ENCODE measurements at places on chromosomes 6 and 20.

DNA sequence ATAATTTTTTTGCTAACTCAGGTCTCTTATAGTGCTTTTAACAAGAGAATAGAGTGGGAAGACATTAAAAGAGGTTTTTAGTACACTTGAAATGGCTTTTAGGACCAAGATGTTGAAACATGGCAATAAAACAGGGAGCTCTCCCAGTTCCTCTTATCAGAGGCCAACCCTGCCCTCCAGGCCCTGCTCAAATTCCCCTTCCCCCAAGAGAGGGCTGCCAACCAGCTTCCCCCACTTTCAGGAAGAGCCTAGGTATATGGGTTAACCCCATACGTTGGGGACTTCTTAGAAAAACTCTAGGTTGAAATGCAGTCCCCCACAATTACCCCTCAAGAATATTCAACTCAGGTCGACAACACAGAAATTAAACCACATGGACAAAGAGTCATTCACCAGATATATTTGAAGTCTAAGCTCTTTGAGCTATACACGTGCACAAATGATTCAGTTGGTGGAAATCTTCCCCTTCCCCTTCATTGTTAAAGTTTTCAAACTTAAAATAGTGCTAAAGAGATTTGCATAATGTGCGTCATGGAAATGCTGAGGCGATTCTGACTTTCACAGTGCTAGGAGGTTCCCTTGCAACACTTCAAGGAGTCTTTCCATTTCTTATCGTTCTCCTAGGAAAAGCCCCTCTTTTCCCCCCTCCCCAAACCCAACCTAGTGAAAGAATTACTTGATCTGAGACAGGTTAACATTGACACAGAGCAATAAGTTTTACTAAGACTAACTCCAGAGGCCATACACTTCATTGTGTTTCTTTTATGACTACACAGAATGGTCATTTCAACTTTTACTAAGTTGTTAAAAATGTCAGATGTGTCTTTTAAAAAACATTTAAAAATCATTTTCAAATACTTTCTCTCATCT is 49.8 kb upstream of the ENPP5 start:
- no peak for DNase-seq

GRCh38 chr20:18527339-18527738 is 19.6 kb downstream of the SEC23B start:
- no peak for DNase-seq

DNA sequence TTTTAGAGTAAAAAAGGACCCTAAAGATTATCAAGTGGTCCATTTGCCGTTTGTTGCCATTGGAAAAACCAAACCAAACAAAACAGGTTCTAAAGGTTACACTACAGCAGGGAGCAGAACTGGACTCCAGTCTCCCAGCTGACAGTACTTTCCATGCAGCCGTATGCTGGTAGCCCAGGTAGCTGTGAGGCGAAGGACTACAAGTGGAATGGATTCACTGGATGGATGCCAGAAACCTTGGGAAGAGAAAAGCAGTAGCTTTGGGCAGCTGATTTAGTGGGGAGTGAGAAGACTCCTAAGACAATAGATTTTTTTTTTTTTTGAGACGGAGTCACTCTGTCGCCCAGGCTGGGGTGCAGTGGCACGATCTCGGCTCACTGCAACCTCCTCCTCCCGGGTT is 88.3 kb downstream of the SASH1 start:
- DNase-seq = no peak

DNA sequence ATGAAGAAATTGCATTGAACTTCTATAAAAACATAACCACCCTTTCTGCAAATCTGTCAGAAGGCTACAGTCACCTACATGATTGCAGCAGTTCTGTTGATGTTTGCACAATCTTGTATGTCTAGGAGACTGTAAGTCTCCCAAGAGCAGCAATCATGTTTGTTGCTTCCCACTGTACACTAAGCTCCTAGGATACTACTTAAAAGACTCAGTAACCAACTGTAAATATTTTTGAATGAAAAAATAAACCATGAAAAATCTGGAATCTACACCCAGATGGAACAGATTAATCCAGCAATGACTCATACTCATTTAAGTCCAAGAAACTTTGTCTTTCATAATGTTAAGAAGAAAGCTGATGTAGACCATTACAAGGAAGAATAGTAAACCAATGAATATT is 168.5 kb upstream of the ATXN1 start:
- peak; percentile 97 for DNase-seq

GRCh38 chr6:141463237-141463977 is 669.3 kb upstream of the GJE1 start:
- peak; percentile 63 for DNase-seq

DNA sequence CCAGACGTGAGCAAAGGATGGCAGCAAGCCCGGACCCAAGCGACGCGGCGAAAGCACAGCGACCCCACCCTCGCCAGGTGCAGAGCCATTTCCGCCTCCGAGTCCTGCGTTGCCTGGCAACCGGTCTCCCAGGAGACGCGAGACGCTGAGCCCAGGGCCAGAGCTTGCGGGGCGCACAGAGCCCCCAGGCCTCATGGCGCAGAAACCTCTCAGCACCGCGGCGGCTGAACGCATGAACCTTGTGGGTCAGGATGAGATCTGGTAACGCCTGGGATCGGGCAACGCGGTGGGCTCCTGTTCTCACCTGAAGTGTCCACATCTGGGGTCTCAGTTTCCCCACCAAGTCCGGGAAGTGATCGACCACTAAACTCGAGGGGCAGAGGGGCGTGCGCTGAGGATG is 77.7 kb downstream of the ANKRD60 start:
- no peak for DNase-seq

DNA sequence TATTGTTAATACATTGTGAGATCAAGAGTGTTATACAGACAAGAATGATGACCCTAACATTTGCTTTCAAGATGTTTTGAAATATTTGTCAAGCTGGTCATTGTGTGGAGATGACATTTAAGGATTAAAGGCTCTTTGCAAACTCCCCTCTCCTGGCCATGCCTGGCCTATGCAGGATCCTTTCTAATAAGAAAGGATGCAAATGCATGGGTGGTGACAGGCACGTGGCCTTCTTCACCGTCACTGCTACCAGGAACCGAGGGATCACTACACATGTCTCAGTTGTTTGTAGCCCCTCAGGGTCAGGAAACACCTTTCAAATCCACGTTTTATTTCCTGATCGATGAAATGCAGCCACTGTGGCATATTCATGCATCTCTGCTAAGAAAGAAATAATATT is 419.7 kb downstream of the PRKN start:
- DNase-seq = no peak

All from fibroblast of skin of right biceps (primary cell).